ENCODE measurements at places on chromosomes 1 and 21.

DNA sequence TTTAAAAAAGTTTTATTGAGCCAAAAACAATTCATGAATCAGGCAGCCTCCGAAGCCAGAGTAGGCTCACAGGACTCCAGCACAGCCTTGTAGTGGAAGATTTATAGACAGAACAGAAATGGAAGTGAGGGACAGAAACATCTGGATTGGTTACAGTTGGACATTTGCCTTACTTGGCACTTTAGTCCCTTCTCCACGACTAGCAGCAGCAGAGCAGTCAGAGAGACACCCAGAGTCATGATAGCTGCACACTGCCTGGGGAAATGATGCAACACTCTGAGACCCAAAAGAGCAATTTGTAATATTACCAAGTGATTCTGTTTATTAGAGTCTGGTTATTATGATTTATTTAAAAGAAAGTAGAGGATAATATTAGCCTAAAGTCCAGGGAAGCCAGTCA lies 72.2 kb upstream of the KRTAP11-1 start:
- DNase-seq = no peak

- no peak for DNase-seq
Measured at GRCh38 chr1:43372172-43372571, 4.4 kb upstream of the ELOVL1 start.

GRCh38 chr1:201305815-201306214 lies 22.5 kb downstream of the PKP1 start:
- no peak for DNase-seq

DNA sequence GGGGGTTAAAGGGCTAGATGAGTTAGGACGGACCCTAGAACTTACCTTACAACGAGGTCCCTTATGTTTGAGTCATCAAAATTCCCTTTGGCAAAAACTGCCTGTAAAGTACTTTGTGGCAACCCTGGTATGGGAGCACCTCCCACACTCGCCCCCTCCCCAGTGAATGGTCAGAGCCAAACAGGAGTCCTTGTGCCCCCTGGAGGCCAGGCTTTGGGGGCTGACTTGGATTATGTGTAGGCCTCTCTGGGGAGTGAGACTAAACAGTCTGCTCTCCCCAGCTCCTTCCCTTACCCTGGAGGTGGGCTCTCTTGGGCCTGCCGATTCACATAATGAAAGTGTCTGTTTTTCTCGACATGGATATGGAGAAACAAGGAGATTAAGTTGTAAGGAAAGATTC lies 81.2 kb downstream of the ADCY10 start:
- no peak for DNase-seq

DNA sequence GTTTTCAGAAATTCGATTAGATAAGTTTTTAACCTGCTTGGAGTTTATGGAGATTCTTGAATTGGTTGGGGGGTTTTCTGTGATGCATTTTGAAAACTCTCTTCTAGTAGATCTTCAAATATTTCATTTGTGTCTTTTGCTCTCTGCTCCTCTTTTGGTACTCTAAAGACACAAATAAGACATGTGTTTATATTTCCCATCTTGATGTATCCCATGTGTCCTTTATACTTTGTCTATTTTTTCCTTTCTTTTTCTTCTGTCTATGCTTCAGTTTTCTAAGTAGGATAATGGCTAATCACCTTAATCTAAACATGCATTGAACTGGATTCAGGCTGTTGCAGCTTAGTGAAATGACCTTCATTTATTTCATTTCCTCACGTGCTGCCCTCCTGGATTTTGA lies 63.8 kb upstream of the C1orf87 start:
- DNase-seq = no peak

DNA sequence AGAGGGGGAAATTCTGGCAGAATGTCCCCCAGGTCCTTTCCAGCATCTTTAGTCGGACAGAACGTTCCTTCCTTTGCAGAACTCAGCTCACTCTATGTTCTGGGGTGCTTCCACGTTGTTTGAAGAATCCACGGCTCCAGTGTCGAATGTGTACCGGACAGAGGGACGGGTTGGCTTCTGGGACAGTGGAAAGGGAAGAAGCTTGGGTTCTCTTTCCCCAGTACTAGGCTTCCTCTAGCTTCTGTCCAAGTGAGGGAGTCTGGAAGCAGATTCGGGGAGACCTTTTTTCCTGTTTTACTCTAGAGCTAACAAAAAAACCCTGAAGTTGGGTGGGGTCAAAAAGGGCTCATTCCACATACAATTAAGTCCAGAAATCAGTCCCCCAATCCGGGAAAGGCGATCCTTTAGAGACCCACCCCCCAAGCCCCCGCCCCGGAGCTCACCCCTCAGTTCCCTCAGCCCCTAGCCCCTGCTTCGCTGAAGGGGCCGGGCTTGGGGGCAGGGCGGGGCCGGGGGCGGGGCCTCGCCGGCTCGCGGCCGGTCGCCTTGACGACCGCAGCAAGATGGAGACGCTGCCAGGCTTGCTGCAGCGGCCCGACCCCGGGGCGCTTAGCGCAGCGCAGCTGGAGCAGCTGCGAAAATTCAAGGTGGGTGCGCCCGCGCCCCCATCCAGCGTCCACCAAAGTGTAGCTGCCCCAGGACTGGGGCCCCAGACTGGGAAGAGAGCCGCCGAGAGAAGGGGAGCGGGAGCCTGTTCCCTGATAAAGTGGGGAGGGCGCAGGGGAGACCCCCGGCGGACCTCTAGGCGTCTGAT lies at the start of gene RIIAD1:
RIIAD1 (plus strand) TSS at position 549 of the 814 bp plus-strand sequence; CDS start at position 564, 15 bp downstream.
- peak; percentile 20 for DNase-seq

DNA sequence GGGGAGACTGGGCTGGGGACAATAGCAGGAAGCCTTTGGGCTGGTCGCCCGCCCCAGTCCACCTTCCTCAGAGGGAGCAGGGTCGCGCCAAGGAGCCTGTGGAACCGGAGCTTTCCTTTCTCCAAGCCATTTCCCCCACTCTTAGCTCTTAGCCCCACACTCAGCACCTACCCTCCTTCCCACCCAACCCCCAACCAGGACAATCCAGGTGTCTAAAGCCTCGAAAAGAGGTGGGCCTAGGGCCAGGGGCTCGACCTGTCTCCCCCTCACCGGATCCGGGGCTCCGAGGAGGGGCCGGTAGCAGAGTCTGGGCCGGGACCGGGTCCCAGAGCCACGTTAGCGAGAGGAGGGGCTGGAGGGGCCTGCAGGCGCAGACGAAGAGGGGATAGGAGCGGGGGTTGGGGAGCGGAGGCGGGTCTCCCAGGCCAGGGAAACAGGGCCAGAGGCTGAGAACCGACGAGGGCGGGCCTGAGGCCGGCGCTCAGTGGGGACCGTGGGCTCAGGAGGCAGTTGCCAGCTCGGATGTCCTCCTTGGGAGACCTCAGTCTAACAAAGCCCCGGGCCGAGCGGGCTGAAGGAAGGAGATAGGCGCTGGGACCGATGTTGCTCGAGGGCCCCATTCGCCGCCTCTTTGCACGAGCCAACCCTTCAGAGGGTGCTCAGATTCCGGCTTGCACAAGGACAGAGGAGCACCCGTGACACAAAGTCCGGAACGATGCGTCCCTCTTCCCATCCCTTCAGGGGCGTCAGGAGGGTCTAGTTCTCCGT lies 943 bp downstream of the SEMA6C start:
- no peak for DNase-seq

DNA sequence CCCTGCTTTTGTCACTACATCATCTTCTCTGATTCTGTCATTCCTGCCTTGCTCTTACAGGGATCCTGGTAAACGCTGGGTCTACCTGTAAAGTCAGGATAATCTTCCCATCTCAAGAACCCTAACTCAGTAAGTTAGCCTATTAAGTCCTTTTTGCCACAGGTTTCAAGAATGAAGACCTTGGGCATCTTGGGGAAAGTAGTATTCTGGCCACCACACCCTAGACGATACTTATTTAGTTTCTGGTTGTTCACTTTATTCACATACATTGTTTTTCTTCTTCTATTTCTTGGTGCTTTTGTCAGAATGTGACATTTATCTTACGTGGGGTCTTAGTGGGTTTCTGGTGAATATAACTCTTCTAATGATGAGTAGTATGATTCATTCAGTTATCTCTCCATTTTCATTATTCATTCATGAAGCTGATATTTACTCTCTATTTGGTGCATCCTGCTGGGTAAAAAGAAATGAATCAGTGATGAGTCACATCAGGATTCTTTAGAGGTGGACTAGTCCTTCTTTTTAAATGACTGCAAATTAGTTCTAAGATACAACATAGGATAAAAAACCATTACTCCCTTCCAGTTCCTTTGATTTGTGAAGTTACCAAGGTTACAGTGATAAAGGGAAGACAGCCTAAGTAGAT lies 514.4 kb upstream of the B3GALT2 start:
- DNase-seq = no peak

DNA sequence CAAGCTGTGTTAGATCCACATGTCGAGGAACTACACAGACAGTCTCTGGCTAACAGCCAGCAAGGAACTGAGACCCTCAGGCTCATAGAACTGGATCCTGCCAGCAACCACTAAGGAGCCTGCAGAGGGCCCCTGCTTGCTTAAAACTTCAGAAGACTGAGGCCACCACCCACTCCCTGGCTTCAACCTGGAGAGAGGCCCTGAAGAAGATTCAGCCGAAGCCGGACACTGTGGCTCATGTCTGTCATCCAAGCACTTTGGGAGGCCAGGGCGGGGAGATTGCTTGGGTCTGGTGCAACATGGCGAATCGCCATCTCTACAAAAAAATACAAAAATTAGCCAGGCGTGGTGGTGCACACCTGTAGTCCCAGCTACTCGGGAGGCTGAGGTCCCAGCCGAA lies 92.6 kb upstream of the TMPRSS2 start:
- no peak for DNase-seq

GRCh38 chr1:98048244-98048643 lies 127.4 kb upstream of the DPYD start:
- DNase-seq = peak; percentile 20

DNA sequence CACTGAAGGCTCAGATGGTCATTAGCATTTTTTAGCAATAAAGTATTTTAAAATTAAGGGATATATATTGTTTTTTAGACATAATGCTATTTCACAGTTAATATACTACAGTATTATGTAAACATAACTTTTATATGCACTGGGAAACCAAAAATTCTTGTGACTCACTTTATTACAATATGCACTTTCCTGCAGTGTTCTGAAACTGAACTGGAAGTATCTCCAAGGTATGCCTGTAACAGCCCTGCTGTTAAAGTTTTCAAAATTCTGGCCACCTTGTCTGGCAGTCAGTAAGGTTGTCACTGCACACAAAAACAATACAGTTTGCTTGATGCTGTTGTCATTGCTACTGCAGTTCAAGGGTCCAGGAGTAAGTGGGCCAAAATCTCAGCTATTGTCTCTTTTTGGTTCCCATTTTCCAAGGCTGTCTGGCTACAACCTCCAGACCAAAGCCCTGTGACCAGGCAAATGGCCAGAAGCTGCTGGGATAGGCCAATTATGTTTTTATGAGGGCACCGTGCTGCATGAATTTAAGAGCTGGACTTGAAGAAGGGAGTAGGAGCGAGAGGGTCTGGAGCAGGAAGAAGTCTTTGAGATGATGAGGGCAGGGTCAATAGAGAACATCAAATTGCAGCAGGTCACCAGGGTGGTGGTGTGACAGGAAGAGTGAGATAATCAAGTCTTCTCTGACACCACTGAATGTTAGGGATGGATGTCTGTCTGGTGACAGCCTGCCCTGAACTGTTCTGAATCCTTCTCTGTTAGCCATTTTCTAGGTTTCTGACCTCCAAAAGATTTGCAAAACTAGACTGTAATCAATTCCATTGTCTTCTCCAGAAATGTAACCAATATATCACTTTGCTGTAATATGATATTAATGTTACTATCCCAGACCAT lies 82.3 kb upstream of the CACHD1 start:
- DNase-seq = no peak

DNA sequence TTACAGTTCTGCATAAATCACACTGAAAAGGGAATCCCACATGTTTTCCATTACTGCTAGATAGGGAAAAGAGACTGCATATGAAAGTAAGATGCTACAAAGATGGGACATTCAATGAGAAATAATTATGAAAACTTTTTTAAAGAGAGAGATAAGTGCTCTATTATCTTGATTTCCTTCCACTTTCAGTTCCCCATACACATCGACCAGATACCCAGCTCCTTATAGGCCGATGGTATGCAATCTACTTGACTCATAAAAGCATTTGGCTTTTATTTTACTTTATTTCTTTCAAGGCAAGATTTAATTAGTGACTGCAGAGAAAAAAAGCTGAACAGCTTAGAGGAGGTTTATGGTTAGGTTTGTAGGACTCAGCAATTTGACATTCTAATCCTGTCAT lies 13.1 kb downstream of the BRINP2 start:
- DNase-seq = no peak

GRCh38 chr1:46769028-46769740 lies 29.7 kb upstream of the CYP4B1 start:
- DNase-seq = no peak

DNA sequence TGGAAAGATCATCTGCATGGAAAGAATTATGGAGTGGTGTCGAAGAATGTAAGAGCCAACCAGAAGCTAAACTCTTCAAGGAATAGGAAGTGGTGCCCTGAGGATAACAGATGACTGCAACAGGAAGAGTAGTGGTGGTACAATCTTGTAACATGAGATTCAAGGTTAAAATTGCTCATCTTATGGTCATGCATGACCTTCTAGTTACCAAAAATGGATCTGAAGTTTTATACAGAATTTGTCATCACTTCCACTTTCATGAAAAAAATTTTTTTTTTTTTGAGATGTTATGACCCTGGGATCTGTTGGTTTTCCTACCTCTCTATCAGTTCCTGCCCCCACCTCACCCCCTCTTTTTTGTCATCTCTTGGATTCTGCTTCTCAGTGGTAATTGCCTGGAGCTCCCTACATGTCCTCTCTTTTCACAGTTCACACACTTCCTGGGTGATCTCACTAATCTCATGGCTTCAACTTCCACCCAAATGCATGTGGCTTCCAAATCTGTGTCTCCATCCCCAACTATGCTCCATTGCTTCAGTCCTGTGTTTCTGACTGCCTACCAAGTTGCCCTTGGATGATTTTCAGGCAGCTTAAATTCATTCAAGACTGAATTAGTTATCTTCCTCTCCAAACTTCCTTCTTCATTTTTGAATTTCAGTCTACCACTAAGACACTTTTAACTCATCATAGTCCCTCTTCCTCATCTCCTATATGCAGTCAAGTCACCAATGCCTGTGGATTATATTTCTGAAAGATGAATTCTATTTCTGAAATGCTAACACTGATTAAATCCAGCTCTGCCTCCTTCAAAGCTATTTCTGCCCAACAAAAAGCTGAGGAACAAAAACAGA lies 48.4 kb downstream of the SLAMF6 start:
- peak; percentile 59 for DNase-seq

GRCh38 chr1:206441336-206441967 lies 28.8 kb upstream of the IKBKE start:
- DNase-seq = no peak

DNA sequence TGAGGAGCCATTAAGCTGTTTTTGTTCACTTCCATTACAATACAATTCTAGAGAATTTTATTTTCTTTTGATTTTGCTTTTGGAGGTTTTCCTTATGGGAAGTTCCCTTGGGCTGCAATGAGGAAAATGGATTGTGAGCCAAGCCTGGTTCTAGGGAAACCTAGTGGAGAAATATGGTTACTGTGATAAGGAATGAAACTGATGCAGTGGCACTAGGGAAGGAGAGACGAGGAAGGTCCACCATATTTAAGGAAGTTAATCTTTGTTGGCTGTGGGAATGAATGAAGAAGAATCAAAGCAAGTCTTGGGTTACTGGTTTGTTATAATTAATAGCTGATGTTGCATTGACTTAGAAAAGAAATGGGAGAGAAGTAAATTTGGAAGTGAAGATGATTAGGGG lies 28.4 kb downstream of the CHML start:
- DNase-seq = no peak
